ENCODE measurements at places on chromosomes 13 and 19. TPM values are rescaled to one million over a fixed set of nuclear protein-coding genes. Genes with fewer than 3 reads are reported as not detected.
A peak's percentile ranks its signal among the peaks of the same experiment; 100 is the strongest.

GRCh38 chr13:113633485-113633873 lies 24.5 kb downstream of the ATP4B start:
- peaks cover 59% of the 10 kb centered on the region for H3K36me3 ChIP-seq
- no peak for DNase-seq
- no peak overlapping the region for H3K27ac ChIP-seq
- H3K27me3 ChIP-seq: no peaks in the 10 kb centered on the region

Gene ICAM5
- 0.28 TPM for total RNA-seq

GRCh38 chr19:41395355-41395754 lies 1.8 kb downstream of the EXOSC5 start:
- peaks cover 7% of the 10 kb centered on the region for H3K4me1 ChIP-seq
- no peak overlapping the region for H3K4me3 ChIP-seq
- peaks cover 22% of the 10 kb centered on the region for H3K36me3 ChIP-seq
- DNase-seq: no peak

- no peaks in the 10 kb centered on the region for H3K27me3 ChIP-seq
- no peak overlapping the region for H3K27ac ChIP-seq
- no peaks in the 10 kb centered on the region for H3K36me3 ChIP-seq
Observed at GRCh38 chr13:113875429-113875815, 11.5 kb upstream of the GAS6 start.

DNA sequence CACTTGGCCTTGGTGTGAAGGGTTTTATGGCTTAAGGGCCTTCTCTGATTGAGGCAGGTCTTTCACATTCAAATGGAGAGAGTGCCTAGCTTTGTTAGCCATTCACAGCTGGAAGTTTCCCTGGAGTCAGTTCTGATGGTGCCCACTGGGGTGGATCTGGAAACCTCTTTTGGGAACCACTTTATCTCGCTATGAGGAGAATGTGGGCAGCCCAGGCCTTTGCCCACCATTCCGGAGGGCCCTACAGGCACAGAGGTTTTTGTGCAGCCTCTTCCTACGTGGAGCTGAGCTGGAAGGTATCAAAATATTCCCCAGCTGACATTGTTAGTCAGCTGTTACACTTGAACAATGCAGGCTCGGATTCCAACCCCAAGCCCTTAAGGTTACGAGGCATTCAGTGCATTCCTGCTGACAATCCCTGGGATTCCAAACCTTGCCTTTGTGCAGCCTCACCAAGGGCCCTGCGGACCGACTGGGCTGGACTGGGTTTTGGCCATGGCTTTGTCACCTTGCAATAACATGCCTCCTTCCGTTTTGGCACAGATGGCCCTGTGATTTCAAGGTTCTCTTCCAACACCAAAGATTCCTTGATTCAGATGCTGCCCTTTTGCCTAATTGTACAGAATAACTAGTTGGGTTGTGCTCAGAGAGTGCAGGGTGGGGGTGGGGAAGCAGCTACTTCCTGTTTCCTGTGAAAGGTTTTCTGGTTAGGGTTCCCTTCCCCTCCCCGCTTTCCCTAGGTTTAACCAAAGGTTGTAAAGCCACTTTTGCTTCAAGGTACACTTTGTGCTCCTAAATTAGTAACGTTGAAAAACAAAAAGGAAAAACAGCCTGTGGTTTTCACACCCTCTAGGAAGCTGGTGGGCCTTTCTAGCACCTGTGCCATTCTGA lies 27.0 kb downstream of the SAE1 start:
- no peaks in the 10 kb centered on the region for H3K27me3 ChIP-seq
- H3K27ac ChIP-seq: peak overlapping the region; percentile 35
- DNase-seq: peak; percentile 83
- H3K36me3 ChIP-seq: peaks cover 63% of the 10 kb centered on the region
- H3K4me3 ChIP-seq: no peak overlapping the region

Gene GPC6
- total RNA-seq: 19.5 TPM

Gene OLFM2
- total RNA-seq: not detected

Gene C2CD4C
- 0.73 TPM for total RNA-seq

DNA sequence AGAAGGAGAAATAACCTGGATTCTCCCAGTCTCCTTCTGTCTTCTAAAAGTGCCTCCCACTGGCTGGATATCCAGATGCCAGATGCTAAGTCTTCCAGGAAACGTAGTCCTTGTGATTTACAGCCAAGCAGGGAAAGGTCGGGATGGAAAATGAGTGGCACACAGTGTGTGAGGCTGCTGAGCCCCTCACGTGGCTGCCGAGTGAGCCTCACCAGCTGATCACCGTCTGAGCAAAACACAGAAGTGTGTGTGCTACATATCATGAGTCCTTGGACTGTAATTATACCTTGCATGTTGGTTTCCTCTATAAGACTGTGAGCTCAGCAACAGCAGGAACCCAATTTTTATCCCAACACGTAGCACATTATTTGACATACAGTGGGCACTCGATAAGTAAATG lies 15.1 kb downstream of the LHFPL6 start:
- no peaks in the 10 kb centered on the region for H3K4me1 ChIP-seq
- no peak overlapping the region for H3K27ac ChIP-seq
- no peaks in the 10 kb centered on the region for H3K27me3 ChIP-seq

DNA sequence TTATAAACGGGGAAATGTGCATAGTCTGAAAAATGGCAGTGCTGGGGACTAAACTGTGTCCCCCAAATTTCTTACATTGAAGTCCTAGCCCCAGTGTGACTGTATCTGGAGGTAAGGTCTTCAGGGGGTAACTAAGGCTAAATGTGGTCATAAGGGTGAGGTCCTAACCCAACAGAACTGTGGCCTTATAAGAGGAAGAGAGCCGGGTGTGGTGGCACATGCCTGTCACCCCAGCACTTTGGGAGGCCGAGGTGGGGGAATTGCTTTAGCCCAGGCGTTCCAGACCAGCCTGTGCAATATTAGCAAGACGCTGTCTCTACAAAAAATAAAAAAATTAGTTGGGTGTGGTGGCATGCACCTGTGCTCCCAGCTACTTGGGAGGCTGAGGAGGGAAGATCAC lies 17.8 kb downstream of the PROZ start:
- H3K27me3 ChIP-seq: no peaks in the 10 kb centered on the region
- peaks cover 15% of the 10 kb centered on the region for H3K4me1 ChIP-seq
- no peak for DNase-seq

DNA sequence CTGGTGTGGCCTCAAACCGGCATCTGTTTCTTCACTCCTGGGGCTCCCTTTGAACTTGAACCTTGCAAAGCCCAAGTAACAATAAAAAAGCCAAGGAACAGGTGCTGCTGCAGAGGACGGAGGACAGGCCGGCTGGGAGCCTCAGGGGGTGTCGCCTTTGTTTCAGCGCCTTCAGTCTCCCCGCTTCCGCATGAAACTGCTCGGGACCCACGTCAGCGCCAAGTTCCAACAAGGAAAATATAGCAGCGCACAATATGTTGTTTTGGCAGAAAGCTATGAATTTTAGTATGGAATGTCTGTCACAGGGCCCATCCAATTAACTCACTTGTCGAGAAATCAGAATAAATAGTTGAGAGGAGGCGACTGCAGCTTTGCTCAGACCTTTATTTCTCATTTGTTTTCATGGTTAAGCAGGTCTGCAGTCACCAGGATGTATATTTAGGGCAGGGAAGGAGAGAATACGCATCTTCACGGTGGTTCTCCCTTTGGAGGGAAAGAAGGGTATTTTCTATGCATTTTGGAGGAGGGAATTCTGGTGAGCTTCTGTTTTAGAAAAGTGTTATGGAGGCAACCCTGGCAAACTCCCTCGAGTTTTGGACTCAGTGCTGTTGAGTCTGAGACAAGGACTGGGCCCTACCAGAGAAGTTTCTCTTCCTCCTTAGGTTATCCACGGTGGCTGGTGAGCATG lies 34.3 kb upstream of the MEDAG start:
- peaks cover 64% of the 10 kb centered on the region for H3K36me3 ChIP-seq
- peaks cover 56% of the 10 kb centered on the region for H3K4me1 ChIP-seq
- H3K27me3 ChIP-seq: no peaks in the 10 kb centered on the region
- H3K27ac ChIP-seq: peak overlapping the region; percentile 69

Gene RABAC1
- total RNA-seq: 129 TPM

GRCh38 chr19:12202250-12202649 lies 39.4 kb downstream of the ZNF136 start:
- H3K27ac ChIP-seq: no peak overlapping the region
- H3K4me1 ChIP-seq: no peaks in the 10 kb centered on the region
- no peaks in the 10 kb centered on the region for H3K27me3 ChIP-seq
- peak; percentile 21 for DNase-seq

Gene CGB3
- not detected for total RNA-seq

GRCh38 chr13:50077431-50077830 lies 62.2 kb downstream of the KCNRG start:
- no peak for DNase-seq
- no peak overlapping the region for H3K4me3 ChIP-seq
- H3K36me3 ChIP-seq: peaks cover 47% of the 10 kb centered on the region
- H3K27ac ChIP-seq: no peak overlapping the region
- no peaks in the 10 kb centered on the region for H3K27me3 ChIP-seq

GRCh38 chr13:95325485-95325884 lies 24.2 kb upstream of the ABCC4 start:
- no peak for DNase-seq
- H3K27ac ChIP-seq: no peak overlapping the region
- no peaks in the 10 kb centered on the region for H3K27me3 ChIP-seq
- H3K4me1 ChIP-seq: no peaks in the 10 kb centered on the region
- H3K36me3 ChIP-seq: no peaks in the 10 kb centered on the region

Gene SERP2
- total RNA-seq: not detected

DNA sequence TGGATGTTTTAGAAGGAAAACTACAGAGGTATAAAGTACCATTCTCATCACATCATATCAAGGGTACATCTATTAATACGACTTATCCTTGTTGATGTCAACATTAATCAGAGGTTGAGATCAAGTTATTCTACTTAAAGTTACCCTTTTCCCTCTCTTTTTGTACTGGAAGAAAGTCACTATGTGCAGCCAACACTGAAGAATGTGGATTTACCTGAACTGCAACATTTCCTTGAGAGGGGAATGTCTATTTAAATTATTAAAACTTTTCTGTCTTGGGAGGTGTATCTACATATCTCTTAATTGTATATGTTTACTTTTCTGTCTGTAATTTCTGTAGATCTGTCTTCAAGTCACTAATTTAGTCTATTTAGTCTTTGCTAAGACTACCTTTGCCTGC lies 2.5 kb upstream of the FBXL3 start:
- no peaks in the 10 kb centered on the region for H3K4me1 ChIP-seq
- no peak for DNase-seq
- no peaks in the 10 kb centered on the region for H3K36me3 ChIP-seq
- no peaks in the 10 kb centered on the region for H3K27me3 ChIP-seq

GRCh38 chr19:45451131-45451849 lies 16.5 kb upstream of the FOSB start:
- H3K27ac ChIP-seq: peak overlapping the region; percentile 40
- DNase-seq: peak; percentile 36
- no peaks in the 10 kb centered on the region for H3K27me3 ChIP-seq
- peak overlapping the region; percentile 64 for H3K4me3 ChIP-seq
- H3K4me1 ChIP-seq: peaks cover 38% of the 10 kb centered on the region

DNA sequence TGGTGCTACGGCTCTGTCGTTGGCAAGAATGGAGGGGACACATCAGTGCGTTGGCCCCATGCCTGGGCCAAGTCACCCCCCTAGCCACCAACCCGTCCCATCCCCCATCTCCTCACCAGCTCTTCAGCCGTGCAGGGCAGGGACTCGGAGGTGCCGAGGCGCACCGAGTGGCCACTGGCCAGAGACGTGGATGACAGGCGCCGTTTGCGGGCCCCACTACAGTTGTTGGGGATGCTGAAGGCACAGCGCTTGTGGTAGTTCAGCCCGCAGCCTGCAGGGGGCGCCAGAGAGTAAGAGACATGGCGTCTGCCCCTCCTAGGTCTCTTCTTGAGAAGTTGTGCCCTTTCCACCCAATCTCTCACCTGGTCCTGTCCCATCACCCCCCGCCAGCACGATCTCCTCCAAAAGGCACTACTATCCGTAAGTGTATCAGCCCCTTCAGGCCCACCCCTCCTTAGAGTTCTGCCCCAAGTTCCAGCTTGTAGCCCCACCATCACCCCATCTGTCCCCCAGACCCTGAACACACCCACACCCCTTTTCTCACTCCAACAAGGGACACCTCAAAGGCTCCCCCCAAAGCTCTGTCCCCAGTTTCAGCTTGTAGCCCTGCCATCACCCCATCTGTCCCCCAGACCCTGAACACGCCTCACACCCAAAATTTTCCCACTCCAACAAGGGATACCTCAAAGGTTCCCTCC lies 12.4 kb downstream of the PRKD2 start:
- DNase-seq: peak; percentile 50
- H3K27ac ChIP-seq: no peak overlapping the region
- no peaks in the 10 kb centered on the region for H3K4me1 ChIP-seq
- no peak overlapping the region for H3K4me3 ChIP-seq

DNA sequence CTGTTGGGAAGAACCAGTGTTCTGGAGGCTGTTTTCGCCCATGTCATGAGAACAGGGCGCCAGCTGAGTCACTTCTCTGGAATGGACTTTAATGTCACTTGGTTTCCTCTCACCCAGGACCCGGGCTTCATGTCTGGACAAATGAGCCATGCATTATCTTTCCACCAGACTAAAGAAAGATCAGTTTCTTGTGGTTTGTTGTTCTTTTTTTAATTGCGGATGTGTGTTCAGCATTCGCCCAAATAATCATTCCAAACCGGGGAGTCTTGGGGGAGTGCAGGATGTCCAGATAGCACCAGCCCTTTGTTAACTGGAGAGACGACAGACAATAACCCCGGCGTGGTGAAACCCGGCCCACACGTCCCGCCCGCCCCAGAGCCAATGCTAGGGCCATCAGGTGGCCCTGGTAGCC lies 102.5 kb downstream of the COL4A2 start:
- H3K4me1 ChIP-seq: peaks cover 50% of the 10 kb centered on the region
- no peaks in the 10 kb centered on the region for H3K27me3 ChIP-seq
- H3K27ac ChIP-seq: peak overlapping the region; percentile 96
- no peaks in the 10 kb centered on the region for H3K36me3 ChIP-seq
- DNase-seq: peak; percentile 44

DNA sequence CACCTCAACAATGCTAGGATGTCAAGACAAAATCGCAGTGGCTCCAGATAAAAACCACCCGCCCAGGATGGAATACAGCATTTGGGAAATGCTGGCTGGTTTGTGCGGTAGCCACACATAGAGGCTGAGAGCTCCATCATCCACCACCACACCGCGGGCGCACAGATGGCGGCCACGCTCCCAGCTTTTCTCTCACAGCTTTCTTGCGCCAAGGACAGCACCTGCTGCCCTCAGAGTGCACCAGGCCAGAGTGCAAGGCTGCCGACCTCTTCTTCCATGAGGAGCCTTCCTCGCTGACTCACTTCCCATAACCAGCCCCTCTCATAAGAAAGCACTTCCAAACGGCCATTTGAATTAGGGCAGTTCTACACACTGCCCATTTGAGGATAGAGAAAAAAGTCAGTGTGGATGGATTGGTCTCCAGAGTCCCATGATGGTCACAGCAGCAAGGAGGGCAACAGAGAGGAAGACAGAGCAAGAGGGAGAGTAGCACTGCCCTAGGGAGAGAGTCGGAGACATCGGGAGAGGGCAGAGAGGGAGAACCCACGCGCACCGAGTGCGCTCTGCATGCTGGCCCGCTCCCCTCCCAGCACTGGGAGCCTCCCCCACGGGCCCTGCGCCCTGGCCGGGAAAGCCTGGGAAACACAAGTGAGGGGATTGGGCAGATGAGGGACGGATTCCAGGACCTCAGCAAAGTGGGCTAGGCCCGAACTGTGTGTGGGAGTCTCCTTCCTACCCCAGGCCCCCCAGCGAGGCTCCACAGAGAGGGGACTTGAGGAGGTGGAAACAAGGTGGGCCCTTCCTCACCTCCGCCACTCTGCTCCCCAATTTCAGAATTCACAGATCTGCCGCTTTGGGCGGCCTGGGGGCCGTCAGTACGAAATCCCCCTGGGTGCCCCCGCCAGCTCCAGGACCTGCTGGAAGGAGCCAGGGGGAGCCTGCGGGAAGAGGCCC lies 156.9 kb downstream of the USP12 start:
- no peaks in the 10 kb centered on the region for H3K4me1 ChIP-seq
- H3K4me3 ChIP-seq: no peak overlapping the region
- H3K27me3 ChIP-seq: no peaks in the 10 kb centered on the region
- H3K36me3 ChIP-seq: no peaks in the 10 kb centered on the region

Gene BRME1
- 10.0 TPM for total RNA-seq
